ENCODE measurements at places on chromosomes 4 and X. TPM values are rescaled to one million over a fixed set of nuclear protein-coding genes. Genes with fewer than 3 reads are reported as not detected.

GRCh38 chr4:79317711-79318110 is 8.2 kb downstream of the NAA11 start:
- DNase-seq, result no peak

GRCh38 chrX:33109858-33110257 is 101.5 kb downstream of the DMD start:
- DNase-seq, result no peak

Gene BMP3
- not detected for total RNA-seq

Gene MAMLD1
- 18.4 TPM for total RNA-seq

Measured in activated T-helper 2 cell treated with anti-CD3 and anti-CD28 coated beads, Interferon-gamma antibody, Interleukin-2, Interleukin-4, amounts not matched to agents 10 μg/mL and 5 μg/mL and 100 μg/mL, durations not matched to agents 14 hours and 24 hours and 36 hours (primary cell).